Epithelial cell of esophagus (primary cell): ENCODE measurements at places on chromosomes 16 and 17.

DNA sequence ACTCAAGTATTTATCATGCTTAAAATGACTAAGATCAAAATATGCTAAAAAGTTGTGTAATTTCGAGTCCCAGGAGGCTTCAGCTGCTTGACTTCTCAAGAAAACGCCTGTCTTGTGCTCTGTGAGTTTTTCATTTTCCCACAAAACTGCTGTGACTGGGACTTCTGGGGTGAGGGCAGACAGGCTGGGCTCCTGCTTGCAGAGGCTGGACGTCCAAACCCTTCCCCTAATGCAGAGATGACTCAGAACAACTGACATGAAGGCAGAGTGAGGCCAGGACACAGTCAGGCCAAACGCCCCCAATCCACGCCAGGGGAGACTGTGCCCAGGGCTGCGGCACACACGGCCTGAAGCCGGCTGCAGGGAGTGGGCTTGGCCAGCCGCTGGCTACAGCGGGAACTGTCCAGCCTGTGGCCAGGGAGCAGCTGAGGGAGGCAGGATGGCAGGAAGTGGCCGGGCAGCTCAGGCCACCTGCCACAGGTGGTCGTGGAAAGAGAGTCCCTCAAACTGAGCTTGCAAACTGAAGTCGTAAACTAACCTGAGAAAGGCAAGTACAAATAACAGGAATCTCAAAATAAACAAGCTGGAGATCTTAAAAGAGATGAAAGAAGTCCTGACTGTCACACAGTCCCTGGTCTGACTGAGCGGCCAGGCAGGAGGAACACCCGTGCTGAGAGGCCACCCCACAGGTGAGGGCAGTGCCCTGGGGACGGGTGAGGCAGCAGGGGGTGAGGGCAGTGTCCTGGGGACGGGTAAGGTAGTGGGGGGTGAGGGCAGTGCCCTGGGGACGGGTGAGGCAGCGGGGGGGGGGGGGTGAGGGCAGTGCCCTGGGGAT is 21.3 kb upstream of the HEXD start:
- peak; percentile 28 for DNase-seq

GRCh38 chr17:49972486-49973270 is 3.7 kb downstream of the DLX4 start:
- DNase-seq: no peak

DNA sequence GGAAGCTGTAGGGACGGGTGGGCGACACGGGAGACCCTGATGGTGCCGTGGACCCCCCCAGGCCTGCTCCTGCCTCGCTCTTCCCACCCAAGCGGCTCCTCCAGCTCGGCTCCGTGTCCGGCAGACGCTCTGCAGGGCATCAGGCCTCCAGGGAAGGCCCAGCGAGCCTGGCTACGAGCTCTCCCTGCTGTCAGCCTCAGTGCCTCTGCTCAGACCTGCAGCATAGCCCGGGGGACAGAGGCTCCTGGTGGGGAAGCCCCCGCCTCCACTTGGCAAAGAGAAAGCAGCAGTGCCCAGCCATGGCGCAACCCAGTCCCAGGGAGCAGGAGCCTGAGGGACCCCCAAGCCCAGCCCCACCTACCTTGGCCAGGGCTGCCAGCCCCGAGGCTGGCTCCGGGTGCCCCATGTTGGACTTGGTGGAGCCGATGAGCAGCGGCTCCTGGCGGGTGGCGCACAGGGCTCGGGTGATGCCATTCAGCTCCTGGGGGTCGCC is 5.9 kb downstream of the FASN start:
- DNase-seq: no peak

DNA sequence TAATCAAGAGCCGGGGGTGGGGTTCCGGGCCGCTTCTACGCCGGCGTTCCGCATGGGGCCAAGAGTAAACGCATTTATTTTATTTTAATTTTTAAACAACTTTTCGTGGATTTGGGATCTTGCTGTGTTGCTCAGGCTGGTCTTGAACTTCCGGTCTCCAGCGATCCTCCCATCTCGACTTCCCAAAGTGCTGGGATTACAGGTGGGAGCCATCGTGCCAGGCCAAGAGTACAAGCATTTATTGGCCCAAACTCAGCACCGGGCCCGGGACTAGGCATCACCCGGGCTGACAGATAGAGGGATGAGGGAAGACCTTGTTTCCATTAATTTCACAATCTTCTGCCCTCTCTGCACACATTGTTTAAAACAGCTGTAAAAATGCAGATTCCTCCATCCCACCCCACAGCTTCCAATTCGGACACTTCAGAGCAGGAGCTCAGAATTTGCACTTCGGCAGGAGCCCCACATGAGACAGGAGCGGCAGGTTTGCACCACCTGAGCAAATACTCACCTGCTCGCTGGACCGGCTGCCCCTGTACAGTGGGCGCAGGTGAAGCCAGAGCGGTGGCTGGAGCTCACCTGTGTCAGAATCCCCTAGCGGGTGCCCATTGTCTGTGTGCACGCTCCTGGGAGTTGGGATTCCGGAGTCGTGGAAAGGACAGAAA is 663 bp upstream of the GINS2 start:
- no peak for DNase-seq

GRCh38 chr17:28398280-28398981 is 7.6 kb downstream of the SLC46A1 start:
- no peak for DNase-seq

DNA sequence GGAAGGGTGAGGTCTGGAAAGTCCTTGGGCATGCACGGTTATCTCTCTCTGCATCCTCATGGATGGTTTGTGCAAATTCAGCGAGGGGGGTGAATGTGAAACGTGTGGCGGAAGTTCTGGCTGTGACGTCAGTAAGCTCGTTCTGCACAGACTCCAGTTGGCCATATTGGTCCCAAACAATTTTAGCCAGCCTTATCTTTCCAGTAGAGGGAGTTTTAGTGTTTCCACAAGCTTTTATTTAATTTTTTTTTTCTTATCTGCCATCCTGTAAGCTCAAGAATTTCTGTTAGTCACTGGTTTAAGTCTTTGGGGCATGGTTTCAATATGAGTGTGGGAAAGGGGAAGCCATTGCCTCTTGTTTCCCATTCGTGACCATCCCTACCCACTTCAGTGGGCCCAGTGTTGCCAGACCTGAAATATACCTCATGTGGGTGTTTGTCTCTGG is 39.0 kb downstream of the HLF start:
- no peak for DNase-seq

- DNase-seq: no peak
Measured at GRCh38 chr16:31268033-31268365, 8.2 kb downstream of the ITGAM start.

GRCh38 chr17:82152556-82153294 is 54.7 kb upstream of the FASN start:
- peak; percentile 59 for DNase-seq

DNA sequence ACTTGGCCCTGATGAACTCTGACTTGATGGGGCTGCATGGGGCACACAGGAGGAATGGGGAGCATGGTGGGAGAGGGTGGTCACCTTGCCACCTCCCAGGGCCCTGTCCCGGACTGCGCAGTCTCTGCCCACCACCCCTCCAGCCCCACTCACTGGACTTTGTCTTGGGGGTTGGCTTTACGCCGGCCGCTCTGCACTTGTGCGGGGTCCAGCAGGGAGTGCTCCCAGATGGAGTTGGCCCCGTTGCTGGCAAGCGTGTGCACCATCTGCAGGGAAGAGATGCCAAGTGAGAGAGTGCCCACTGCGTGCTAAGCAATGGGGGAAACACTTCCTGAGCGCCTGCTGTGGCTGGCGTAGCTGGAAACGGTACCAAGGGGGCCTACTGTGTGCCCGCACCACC is 6.7 kb downstream of the GIT1 start:
- no peak for DNase-seq

- no peak for DNase-seq
Measured at GRCh38 chr17:418421-418751, 65.8 kb upstream of the RPH3AL start.

- peak; percentile 69 for DNase-seq
Measured at GRCh38 chr16:89410794-89411309, 79.5 kb downstream of the ANKRD11 start.

DNA sequence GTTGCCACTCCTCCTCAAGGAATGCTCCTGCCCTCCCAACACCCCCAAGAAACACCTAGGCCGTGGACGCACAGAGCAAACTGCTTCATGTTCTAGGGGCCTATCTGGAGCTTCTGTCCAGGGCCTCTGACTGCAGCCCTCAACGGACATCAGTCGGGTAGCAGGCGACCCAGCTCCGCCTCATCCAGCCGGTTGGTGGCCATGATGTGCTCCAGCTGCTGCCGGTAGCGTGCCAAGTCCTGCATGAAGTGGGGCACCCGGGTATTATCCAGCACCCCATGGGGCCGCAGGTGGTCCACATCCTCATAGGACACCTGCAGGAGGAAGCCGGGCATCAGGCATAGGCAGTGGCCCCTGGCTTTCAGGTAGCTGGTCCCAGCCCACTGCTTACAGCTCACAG is 6.3 kb downstream of the NOL3 start:
- DNase-seq: no peak

DNA sequence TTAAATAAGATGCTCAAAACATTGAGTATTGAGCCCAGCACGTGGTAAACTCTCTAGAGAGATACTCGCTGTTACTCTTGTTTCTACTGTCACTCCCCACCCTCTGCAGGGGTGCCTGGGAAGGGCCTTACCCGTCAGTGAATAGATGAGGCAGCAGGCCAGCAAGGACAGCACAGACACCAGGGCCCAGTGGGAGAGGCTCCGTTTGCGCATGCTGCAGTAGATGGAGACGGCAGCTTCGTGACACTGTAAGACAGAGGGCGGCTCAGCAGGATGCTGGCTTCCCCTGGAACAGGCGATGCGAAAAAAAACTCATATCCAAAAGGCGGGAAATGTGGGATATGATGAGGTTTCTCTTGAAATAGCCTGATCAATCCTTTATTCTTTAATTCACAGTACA is 20.0 kb downstream of the SLC38A8 start:
- no peak for DNase-seq

DNA sequence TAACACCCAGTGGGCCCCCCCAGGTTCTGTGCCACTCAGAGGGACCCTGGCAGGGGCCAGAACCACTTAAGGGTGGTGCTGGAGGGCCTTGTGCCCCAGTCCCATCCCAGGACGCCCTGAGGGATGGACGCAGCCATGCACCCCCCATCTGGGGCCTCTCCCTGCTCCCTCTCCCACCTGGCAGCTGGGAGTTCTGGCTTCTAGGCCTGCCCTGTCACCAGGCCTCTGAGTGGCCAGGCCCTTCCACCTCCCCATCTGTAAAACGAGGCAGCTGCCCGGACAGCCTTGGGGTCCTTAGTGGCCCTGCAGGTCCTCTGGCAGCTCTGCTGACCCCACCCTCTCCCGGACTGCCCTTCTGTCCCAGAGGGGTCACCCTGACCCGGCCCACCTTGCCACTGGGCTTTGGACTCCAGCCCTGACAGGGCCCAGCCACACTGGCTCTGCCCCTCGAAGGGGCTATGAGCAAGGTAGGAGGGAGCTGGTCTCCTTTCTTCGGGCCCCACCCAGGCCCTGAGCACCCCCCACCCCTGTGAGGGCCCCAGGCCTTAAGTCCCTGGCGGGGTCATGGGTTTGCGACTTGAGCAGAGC is 12.3 kb downstream of the PAM16 start:
- no peak for DNase-seq

DNA sequence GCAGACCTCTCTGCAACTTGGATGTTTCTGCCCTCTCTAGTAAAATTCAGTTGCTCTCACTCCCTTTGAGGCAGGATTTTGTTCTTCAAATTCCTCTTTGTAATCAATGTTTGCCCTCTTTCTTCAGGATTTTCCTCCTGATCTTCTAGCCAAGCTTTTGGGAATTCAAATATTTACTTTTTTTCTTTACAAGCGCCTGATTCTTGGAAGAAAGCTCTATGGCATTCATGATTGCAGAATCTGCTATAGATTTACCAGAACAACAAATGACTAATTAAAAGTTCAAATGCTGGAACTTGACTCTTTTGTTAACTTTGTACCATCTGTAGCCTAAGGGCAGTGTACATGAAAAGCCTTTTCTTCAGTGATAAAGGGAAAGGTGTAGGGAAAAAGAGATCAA is 63.7 kb upstream of the SHISA6 start:
- DNase-seq: no peak

- DNase-seq: no peak
Measured at GRCh38 chr16:56973294-56973689, 11.5 kb downstream of the CETP start.

GRCh38 chr17:71632328-71632727 is 488.5 kb upstream of the SOX9 start:
- peak; percentile 48 for DNase-seq

DNA sequence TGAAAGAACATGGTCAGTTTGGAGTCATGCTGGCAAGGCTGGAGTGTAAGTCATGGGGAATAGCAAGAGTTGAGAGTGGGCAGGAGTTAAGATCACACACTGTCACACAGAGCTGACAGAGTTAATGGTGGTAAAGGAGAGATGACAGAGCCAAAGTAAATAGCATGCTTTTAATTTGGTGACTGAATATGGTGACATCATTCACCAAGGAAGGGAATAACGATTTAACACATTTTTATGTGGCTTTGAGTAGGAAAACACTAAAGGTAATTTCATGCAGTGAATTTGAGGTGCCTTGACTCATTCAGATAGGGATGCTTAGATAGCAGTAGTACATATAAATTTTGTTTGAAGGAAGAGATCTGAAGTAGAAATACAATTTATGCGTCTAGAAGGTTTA is 42.1 kb downstream of the SYNRG start:
- no peak for DNase-seq

DNA sequence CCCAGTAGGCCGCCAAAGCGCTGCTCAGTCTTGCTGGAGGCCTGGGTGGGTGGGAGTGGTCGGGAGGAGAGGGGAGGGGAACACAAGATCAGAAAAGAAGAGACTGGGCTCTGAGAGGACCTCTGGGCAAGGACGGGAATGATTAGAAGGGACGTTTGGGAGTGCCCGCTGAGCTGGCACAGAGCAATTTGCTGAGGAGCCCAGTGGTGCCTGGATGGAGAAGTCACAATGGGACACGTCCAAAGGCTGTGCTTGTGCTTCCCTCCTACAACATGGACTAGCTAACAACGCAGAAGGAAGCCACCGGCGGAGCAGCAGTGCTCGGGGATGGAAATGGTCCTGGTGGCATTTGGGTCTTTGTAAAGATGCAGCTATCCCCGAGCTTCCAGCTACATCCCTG is 45.6 kb upstream of the CACNG4 start:
- DNase-seq: no peak

DNA sequence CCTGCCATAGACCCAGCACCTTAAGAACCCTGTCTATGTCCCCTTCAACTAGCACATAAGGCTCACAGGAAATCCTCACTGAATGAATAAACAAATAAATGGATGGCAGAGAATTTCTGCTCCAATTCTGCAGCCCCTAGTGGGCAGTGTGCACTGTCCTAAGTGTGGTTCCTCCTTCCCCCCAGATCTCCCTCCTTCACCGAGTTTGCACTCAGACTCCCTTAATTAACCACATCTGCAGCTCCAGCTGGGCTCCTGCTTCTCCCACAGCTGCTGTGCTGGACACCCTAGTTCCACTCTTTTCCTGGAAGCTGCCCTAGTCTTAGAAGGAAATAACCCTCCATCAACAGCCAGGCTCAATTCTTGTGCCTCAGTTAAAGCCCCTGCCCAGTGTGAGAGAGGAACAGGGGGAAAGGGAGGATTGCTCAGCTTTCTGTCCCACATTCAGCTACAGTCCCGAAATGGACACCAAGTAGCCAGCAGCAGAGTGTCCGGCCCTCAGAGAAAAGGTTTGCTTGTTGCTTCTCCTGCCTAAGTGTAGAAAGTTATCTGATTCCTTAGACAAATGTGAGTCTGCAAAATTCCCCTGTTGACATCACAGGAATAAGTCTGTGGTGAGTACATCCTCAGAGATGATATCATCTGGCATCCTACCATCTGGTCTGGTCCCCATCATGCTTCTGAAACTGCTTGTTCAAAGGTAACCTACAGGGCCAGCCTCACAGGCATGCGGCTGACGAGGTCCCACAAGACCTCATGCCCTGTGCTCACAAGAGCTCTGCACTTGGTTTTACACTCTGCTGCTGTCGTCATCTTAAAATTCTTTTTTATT is 12.3 kb downstream of the LRRC3C start:
- DNase-seq: peak; percentile 71
